ENCODE measurements at places on chromosomes 11 and 22. TPM values are rescaled to one million over a fixed set of nuclear protein-coding genes. Genes with fewer than 3 reads are reported as not detected.

SCN4B gene
- total RNA-seq = 0.41 TPM

SLC22A25 gene
- total RNA-seq = not detected

FGF3 gene
- total RNA-seq = not detected

MGAT3 gene
- 1.8 TPM for total RNA-seq

TRIM48 gene
- not detected for total RNA-seq

GAB4 gene
- total RNA-seq = not detected

CNTF gene
- total RNA-seq = 0.96 TPM

HSPB2 gene
- 0.21 TPM for total RNA-seq

DMC1 gene
- 0.75 TPM for total RNA-seq

SLN gene
- not detected for total RNA-seq

BCO2 gene
- total RNA-seq = 0.48 TPM

B4GALNT4 gene
- 31.6 TPM for total RNA-seq

OR52A1 gene
- not detected for total RNA-seq

MS4A1 gene
- total RNA-seq = not detected

WDR74 gene
- total RNA-seq = 90.2 TPM

SHANK2 gene
- 12.5 TPM for total RNA-seq

DDX25 gene
- total RNA-seq = 1.2 TPM

HTR3A gene
- total RNA-seq = 0.25 TPM

CHADL gene
- total RNA-seq = 1.6 TPM

PRDX5 gene
- 562 TPM for total RNA-seq

CDCA5 gene
- 6.9 TPM for total RNA-seq

ASCL2 gene
- not detected for total RNA-seq

TTC36 gene
- total RNA-seq = 0.62 TPM

RIBC2 gene
- total RNA-seq = 0.27 TPM

TLCD5 gene
- total RNA-seq = 9.3 TPM

OR52N5 gene
- not detected for total RNA-seq

BTG4 gene
- 0.08 TPM for total RNA-seq

MRTFA gene
- 53.0 TPM for total RNA-seq

TSPAN32 gene
- not detected for total RNA-seq

GLYAT gene
- total RNA-seq = not detected

IL17REL gene
- not detected for total RNA-seq

SEPTIN5 gene
- 10.1 TPM for total RNA-seq

KDM4D gene
- total RNA-seq = 2.7 TPM

BRD1 gene
- total RNA-seq = 37.2 TPM

MRGPRX4 gene
- total RNA-seq = not detected

JAM3 gene
- total RNA-seq = 28.0 TPM

AGBL2 gene
- total RNA-seq = 0.29 TPM

KCNK4 gene
- total RNA-seq = not detected

SCGB1C1 gene
- total RNA-seq = not detected

ZNF214 gene
- 4.0 TPM for total RNA-seq

MOGAT2 gene
- total RNA-seq = not detected

PRDM11 gene
- 9.5 TPM for total RNA-seq

POLA2 gene
- total RNA-seq = 11.5 TPM

TBX10 gene
- not detected for total RNA-seq

CDKN1C gene
- 34.8 TPM for total RNA-seq

RAG2 gene
- not detected for total RNA-seq

NAALAD2 gene
- 0.88 TPM for total RNA-seq

CTTN gene
- total RNA-seq = 324 TPM

MYOD1 gene
- total RNA-seq = not detected

SSTR3 gene
- total RNA-seq = not detected

CTSC gene
- total RNA-seq = 109 TPM

WNT11 gene
- 0.21 TPM for total RNA-seq

CST6 gene
- total RNA-seq = 59.8 TPM

MYBPC3 gene
- not detected for total RNA-seq

TNNI2 gene
- not detected for total RNA-seq

RAB3IL1 gene
- 9.9 TPM for total RNA-seq

All from kidney epithelial cell (primary cell).